ENCODE measurements at places on chromosomes 7 and 10. TPM values are rescaled to one million over a fixed set of nuclear protein-coding genes. Genes with fewer than 3 reads are reported as not detected.

- no peak for DNase-seq
Measured at GRCh38 chr10:59655309-59655708, 54.3 kb downstream of the SLC16A9 start.

GRCh38 chr7:84701524-84702306, 485.1 kb downstream of the SEMA3D start:
- DNase-seq: no peak

DNA sequence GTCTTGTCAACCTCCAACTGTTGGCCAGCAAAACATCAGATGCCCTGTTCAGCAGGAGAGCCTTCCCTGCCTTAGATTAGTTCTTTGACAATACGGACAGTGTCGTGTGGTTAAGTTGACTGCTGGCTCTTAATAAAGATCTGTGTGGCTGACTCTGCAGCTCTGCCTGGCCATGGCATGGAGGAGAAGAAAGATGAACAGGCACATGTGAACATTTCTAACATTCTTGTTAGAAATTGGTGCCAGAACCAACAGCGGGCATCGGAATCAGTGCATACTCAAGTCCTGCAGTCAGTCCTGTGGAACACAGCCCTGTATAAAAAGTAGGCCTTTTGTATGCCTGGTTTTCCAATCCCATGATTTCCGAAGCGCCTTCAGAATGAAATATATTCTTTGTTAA, 455.6 kb downstream of the POM121L12 start:
- DNase-seq: no peak

GRCh38 chr10:42367532-42368230, 270.7 kb downstream of the ZNF33B start:
- peak; percentile 4 for DNase-seq

GRCh38 chr7:50560865-50561351, 4.3 kb downstream of the DDC start:
- DNase-seq: no peak

GRCh38 chr7:117975476-117975875, 102.2 kb upstream of the CTTNBP2 start:
- DNase-seq: no peak

- DNase-seq: no peak
Measured at GRCh38 chr10:32144817-32145688, 88.8 kb upstream of the KIF5B start.

DNA sequence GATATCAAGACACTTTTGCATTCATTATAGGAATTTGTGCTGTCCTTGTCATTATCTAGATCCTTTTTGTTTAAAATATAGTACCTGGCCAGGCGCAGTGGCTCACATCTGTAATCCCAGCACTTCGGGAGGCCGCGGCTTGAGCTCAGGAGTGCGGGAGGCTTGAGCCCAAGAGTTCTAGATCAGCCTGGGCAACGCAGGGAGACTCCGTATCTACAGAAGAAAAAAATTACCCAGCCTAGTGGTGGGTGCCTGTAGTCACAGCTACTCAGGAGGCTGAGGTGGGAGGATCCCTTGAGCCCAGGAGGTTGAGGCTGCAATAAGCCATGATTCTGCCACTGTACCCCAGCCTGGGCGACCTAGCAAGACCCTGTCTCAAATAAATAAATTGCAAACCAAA, 621 bp upstream of the MORN4 start:
- peak; percentile 13 for DNase-seq

- DNase-seq: no peak
Measured at GRCh38 chr10:124320778-124321432, 97.8 kb downstream of the OAT start.

DNA sequence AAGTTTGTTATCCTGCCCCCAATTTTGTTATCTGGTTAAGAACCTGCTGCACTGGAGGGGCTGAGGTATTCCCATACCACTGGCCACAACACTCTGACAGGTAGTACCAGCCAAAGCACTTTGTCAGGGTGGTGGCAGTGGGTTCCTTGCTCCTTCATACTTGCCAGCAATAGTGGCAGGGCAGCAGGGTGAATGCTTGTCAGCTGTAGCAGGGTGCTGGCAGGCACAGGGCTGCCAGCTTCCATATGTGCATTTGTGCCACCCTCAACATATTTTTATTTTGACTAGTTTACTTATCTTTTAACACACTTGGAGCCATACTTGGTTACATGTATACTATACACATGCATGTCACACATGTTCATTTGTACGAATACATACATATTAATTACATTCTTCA, 294.0 kb upstream of the VWC2 start:
- no peak for DNase-seq

DNA sequence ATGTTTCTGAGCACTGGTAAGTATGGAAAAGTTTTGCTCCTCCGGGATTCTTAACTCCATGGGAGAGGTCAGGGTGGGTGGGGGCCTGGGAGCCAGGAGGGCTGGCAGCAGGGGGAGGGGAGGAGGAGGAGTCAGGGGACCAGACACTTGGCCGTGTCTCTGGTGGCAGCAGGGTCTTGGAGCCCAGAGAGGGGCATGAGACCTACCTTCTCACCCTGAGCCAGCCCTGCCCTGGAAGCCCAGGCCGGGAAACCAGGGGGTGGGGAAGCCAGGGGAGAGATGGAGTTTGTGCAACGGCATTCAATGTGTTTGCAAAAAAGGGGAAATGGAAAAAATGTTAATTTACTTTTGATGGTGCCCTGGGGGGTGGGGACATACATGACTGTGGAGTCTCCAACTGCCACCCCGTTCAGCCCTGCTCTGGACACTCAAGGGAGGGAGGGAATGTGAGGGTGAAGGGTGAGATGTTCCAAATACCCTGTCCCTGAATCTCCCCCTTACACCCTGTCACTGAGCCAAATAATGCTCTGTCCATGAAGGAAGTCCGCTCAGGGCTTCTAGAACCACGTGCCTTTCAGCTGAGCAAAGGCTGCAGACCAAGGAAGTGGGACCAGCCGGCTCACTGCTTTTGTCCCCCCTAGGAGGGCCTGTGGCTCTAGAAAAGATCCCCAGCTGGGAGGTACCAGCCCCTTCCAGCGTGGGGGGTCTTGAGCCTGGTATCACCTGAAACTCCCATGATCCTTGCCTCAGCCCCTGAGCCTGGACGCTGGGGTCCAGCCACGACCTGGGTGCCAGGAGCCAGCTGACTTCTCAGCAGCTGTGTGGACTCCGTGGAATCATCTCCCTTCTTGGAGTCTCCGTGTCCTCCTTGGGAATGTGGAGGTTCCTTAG, 48.3 kb downstream of the TMEM270 start:
- DNase-seq: no peak

DNA sequence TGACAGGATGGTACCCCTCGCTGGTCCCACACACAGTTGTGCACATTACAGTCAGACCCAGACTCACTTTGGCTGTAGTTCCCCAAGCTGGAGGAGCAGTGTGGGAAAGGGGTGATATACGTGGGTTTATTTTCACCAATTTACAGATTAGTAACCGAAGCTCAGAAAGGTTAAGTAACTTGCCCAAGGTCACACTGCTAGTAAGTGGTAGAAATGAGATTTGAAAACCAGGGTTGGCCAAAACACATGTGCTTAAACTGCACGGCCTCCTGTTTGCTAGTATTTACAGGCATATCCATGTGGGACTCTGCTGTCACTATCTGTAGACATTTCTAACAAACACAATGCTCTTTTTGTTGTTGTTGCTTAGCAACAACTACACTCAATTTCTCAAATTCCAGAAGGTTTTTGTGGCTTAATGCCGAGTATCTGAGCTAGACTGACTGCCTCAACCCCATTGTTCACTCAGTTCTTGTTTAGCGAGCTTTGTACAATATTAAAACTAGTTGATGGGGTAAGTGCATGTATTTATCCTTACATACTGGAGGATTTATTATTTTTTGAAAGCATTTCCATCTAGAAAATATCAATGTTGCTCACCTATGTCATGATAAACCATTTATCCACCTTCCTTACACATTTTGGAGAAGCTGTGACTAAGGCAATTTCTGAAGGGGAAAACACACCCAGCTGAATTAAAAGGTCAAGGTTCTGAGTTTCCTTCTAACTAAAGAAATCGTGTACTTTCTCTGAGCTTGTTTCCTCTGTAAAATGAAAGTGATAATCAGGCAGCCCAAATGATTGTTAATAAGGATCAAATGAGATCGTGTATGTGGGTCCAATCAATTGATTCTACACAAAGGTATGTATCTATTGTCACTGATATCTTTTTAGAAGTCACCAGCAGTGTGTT, 5.3 kb upstream of the TMEM139 start:
- DNase-seq: peak; percentile 60

DNA sequence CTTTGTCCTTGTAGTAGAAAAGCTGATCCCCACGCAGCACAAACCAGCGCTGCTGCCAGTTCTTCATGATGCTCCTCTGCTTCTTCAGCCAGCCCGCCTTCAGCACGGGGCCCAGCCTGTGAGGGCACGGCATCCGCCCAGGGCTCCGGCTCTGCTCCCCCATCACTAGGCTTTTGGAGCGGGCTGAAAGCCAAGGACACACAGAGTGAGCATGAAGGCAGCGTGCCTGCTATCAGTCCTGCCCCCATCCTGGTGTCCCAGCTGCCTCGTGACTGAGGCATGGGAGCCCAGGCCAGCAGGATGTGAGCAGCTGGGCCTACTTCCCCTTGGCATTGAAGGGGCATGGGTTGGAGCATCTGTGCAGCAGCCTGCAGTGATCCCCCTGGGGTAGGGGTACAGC, 21.9 kb downstream of the ARHGAP22 start:
- no peak for DNase-seq

GRCh38 chr7:138089080-138089901, 13.0 kb downstream of the AKR1D1 start:
- no peak for DNase-seq

DNA sequence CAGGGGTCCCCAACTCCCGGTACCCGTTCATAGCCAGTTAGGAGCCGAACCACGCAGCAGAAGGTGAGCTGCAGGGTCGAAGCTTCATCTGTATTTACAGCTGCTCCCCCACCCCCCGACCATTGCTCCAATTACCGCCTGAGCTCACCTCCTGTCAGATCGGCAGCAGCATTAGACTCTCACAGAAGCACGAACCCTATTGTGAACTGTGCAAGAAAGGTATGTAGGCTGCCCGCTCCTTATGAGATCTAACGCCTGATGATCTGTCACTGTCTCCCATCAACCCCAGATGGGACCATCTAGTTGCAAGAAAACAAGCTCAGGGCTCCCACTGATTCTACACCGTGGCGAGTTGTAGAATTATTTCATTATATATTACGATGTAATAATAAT, 14.6 kb upstream of the AZGP1 start:
- DNase-seq: no peak

DNA sequence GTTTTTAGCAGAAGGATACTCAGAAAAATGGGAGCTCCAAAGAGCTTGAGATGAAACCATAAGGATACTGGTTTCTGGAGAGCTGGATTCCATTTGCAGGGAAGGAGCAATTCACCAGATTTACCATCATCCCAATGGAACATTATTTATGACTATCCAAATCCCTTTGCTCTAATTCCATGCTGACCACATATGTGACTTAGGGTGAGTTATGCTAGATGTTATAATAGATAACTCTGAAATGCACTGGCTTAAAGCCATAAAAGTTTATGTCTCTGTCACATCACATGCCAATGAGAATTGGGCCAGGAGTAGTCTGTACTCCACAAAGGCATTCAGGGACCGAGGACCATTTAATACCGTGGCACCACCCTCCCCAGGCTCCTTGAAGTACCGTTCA, 185.2 kb downstream of the SKIDA1 start:
- no peak for DNase-seq

OR2A42 gene
- not detected for total RNA-seq

ARHGAP22 gene
- total RNA-seq: 0.83 TPM

TMEM229A gene
- total RNA-seq: not detected

FZD1 gene
- total RNA-seq: 0.09 TPM

AKR1C1 gene
- total RNA-seq: 1.9 TPM

NXPH1 gene
- not detected for total RNA-seq

IGFBP3 gene
- 18.4 TPM for total RNA-seq

LIPF gene
- not detected for total RNA-seq

NEURL1 gene
- total RNA-seq: 0.96 TPM

LRMDA gene
- not detected for total RNA-seq

Measured in CD4-positive, alpha-beta memory T cell (primary cell).